ENCODE measurements at places on chromosomes 5 and 9.

- no peak for DNase-seq
These were observed 19.1 kb downstream of the TPPP start for GRCh38 chr5:673831-674629.

GRCh38 chr5:56290378-56291078 is 57.4 kb upstream of the ANKRD55 start:
- DNase-seq = no peak

DNA sequence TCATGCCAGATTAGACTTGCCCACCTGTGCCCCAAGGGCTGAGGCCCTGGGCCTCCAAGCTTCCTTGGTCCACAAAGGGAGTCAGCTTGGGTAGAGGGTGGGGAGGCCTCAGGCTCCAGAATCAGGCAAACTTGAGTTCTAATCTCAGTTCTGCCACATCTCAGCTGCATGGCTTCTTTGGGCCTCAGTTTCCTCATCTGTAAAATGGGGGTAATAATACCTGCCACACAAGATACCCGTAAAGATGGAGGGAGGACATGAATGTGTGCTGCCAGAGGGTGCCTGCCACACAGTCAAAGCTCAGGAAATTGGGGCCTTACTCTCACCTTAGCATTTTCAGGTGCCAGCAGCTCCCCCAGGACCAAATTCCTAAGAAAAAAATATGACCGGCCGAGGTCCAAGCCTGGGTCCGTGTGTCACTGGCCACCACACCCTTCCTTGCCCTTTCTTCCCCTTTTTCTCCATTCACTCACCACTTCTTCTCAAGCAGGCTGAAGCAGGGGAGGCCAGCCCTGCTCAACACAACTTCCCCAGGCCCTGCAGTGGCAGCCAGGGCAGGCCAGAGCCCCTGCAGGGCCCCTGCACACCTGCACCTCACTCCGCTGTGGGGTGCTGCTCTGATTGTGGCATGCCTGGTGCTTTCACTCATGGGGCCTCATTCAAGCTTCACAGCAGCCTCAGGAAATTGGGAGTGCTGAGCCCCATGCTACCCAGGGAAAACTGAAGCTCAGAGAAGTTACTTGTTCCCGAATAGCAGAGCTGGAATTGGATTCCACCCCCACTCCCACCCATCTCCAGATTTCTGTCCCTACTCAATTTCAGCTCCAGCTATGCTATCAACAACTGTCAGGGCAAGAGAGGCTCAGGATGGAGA is 3.9 kb downstream of the RGS14 start:
- no peak for DNase-seq

DNA sequence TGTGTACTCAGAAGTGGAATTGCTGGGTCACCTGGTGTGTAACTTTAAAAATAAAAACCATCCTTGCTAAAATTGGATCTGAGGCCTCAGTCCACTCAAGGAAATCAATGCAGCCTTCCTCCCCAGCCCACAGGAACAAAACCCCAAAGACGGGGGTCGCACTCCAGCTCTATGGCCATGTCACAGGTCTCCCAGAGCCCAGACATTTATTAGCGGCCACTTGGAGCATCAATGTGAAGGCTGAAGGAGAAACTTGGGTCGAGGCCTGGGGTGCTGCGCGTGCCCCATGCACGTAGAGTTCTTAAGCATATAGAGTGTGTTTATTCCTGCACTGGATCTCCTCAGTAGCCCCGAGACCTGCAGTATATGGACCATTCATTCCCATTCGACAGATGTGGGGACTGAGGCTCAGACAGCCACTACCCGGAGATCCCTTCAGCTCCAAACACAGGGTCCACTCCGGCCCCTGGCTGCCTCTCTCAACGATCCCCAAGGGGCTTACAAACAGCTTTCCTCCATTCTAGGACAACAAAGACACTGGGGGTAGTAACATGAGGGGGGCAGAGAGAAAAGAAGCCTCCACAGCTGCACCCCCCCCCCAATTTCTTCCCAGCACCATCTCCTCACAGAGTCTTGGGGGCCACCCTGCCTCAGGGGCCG is 14.3 kb upstream of the OLFM1 start:
- DNase-seq = no peak

DNA sequence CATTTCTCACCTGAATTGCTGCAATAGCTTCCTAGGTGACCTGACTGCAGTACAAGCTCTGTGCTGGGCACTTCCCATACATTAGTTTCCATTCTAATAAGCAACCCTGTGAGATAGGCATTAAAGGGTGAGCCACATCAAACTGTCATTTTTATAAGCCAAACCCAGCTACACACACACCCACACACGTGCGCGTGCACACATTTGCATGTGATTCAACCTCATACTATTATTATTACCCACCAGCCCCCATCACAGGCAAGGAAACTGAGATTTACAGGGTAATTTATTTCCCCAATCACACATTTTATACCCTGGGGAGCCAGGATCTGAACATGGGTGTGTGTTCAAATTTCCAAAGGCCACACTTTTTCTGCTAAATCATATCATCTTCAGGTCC is 93.6 kb downstream of the TTLL11 start:
- no peak for DNase-seq

DNA sequence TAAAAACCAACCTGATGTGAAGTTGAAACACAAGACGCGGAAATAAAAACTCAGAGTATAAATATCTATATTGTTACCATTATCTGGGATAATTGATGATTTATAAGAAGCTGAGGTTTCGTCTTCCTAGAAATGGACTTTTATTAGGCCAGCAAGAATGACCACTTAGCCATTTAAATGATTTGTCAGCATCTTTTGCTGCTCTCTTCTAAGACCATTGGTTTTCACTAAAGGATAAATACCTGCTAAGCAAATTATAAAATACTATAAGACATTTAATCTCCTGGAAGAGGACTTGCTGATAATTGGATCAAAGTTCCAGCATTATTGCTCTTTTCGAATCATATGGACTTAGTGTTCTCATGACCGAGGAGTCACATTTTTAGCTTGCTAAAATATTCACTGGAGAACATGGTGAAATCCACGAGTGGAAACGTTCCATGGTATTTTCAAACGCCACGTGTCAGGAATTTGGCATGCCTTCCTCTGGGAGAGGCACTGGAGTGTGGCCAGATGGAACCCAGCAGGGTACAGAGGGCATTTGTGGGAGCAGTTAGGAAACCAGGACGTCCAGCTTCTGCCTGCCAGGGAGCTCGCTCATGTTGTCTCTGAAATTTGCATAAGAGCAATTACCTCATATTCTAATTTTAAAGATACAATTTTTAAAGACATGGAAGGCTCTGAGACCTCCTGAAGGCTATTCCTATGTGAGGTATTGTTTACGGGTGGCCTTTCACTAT is 43.1 kb downstream of the TNFAIP8 start:
- DNase-seq = no peak

DNA sequence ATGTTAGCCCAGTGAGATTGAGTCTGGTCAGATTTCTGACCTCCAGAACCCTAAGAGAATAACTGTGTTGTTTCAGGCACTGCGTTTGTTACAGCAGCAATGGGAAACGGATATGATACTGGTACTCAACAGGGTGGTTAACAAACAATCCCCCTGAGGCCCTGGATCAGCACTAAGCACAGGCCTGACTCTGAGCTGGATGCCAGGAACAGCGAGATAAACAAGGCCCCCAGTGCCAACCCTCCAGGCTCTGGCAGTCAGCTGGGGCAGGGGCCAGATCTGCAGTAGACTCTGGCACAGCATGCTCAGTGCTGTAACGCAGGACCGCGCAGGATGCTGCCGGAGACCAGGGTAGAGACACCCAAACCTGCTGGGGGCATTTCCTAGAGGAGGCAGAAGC is 22.1 kb downstream of the CPLX2 start:
- no peak for DNase-seq

GRCh38 chr9:98610711-98611110 is 98.0 kb downstream of the GABBR2 start:
- no peak for DNase-seq

GRCh38 chr5:148875205-148875875 is 48.9 kb downstream of the ADRB2 start:
- DNase-seq = no peak

GRCh38 chr5:66149950-66150349 is 5.8 kb downstream of the SREK1 start:
- no peak for DNase-seq

DNA sequence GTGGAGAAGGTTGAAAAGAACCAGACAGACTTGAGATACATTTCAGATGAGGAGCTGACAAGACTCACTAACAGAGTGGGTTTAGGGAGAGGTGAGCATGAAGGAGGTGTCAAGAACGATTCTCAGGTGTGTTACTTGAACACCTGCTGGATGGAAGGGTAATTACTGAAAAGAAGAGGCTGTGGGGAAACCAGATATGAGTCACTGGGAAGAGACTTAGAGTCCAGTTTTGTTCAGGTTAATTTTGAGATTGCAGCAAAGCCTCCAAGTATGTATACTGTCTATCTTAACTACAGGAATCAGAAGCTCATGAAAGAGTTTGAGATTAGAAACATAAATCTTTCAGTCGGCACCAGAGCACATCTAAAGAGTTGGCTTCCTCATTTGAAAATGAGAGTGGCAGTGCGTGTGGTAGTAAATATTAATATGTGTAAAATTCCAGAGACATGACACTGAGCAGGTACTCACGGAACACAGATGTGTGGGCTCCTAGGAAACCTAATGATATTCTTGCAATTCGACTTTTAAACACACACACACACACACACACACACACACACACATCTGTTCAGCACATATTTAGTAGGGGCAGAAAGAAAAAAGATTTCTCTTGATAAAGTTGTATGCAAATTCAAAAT is 197.1 kb downstream of the CDH18 start:
- DNase-seq = no peak

DNA sequence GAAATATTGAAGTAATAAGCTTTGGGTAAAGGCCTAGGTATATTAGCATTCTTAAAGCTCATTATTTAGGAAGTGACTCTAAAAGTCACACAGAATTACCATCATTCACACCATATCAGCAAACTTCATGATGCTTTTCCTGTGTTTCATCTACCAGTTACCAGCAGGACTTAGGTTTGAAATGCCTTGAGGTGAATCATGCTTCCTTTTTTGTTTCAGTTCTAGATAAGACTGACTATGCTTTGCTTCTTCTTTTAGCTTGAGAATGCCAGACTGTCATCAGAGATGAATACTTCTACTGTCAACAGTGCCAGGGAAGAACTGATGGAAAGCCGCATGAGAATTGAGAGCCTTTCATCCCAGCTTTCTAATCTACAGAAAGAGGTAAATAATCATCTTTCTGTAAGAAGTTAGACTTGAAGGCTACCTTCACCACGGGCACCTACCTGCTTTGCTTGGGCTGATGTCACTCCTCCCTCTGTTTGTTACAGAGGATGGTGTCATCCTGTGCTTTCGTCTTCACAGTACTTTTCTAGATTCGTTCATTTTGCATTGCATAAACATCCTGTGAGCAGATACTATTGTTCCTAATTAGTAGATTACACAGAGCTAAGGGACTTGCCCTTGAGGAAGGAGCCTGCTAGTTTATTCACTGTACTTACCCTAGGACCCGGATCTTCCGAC is 34.7 kb downstream of the LMNB1 start:
- DNase-seq = no peak

GRCh38 chr9:90086101-90086511 is 481.3 kb downstream of the GADD45G start:
- DNase-seq = no peak

GRCh38 chr9:99478469-99479027 is 256.5 kb downstream of the SEC61B start:
- DNase-seq = no peak

GRCh38 chr9:82681809-82682208 is 381.1 kb downstream of the RASEF start:
- no peak for DNase-seq

DNA sequence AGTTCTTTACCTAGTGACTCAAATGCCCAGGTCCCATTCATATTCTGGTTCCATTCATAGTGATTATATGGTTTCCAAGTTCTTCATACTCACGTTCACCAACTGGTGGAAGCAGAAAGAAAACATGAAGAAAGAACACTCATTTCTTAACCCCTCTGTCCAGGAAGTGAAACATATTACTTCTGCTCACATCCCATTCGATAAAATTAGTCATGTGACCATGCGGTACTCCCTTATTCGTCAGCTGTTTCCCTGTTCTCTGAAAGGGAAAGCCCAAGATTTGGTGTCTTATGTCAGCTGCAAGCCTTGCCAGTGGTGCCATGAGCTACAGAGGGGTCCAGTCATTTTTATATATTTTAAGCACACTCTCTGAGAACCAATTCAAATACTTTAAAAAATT is 387.0 kb upstream of the DMAC1 start:
- DNase-seq = no peak

- no peak for DNase-seq
These were observed 37.2 kb downstream of the GOLM1 start for GRCh38 chr9:86061972-86062739.

GRCh38 chr9:115132648-115133047 is 14.7 kb upstream of the TNC start:
- DNase-seq = no peak

DNA sequence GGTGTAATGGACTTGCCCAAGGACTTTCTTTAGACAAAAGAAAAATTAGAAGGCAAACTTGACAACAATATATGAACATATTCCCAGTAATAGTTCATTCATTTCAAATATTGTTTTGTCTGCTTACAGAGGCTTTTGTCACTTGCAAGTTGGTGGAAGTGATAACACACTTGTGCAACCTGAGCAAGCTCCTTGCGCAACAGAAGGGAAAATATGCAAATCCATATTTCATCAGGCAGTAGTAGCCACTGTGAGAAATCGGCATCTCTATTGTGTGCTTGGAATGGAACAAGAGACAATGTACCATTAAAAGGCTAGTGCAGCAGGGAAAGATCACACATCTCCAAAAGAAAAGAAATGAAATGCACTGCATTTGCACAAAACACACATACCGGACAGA is 125.3 kb upstream of the RASEF start:
- no peak for DNase-seq

DNA sequence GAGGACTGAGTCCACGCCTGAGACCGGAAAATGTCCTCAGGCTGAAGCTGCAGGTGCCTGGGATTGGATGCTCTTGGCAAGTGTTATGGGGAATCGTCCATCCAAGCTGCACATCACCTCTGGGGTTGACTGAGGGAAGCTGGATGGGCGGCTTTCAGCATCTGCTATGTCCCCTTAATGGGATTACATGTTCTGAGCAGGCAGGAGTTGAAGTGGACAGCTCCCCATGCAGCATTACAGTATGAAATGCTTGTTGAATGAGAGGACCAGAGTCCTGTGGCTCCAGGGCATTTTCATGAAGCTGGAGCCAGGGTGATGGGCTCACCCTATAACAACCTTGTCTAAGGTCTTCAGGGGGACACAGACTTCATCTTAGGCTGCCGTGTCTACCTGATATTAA is 270.9 kb downstream of the HSPA4 start:
- DNase-seq = no peak

GRCh38 chr9:115412656-115413055 is 294.7 kb upstream of the TNC start:
- DNase-seq = no peak

GRCh38 chr5:42483472-42484154 is 60.4 kb downstream of the GHR start:
- DNase-seq = no peak

GRCh38 chr5:152811988-152812387 is 406.9 kb upstream of the NMUR2 start:
- no peak for DNase-seq

GRCh38 chr9:8857068-8857925 is 1057.7 kb upstream of the DMAC1 start:
- no peak for DNase-seq

- no peak for DNase-seq
These were observed 67.7 kb downstream of the NDFIP1 start for GRCh38 chr5:142176255-142176654.

GRCh38 chr9:136747161-136748060 is 914 bp downstream of the LCN6 start:
- DNase-seq = no peak

GRCh38 chr5:125484742-125485641 is 738.6 kb upstream of the ZNF608 start:
- DNase-seq = no peak

Data from stimulated activated CD8-positive, alpha-beta memory T cell treated with anti-CD3 and anti-CD28 coated beads, Interleukin-4, amount 100 ng/mL, for 1 hour (primary cell).